Keratinocyte (primary cell): ENCODE measurements at places on chromosomes 1 and 21. TPM values are rescaled to one million over a fixed set of nuclear protein-coding genes. Genes with fewer than 3 reads are reported as not detected.

GRCh38 chr1:157495285-157495684, 57.0 kb downstream of the FCRL5 start:
- DNase-seq = no peak

- DNase-seq = no peak
Measured at GRCh38 chr1:56385314-56385713, 194.0 kb downstream of the PLPP3 start.

DNA sequence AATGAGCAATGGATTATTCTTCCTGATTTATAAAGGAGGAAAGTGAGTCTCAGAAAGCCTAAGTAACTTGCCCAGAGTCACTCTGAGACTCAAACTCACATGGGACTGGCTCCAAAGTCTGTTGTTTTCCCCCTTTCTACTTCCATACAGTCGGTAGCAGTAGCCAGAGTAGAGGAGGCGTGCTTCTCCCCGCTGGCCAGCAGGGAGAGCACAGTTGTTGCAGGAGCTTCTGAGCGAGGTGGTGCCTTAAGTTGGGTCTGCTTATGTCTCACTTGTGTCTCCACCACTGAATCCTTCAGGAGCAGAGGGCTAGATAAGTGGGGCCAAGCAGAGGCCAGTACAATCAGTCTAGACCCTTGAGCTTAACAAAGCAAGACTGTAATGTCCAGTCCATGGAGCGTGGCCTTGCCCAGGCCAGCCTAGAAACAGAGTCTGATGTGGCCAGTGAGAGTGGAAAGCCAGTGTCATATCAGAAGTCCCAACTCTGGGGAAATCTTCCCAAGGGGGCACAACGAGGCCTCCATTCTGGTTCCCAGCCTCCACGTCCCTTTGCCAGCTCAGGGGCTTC, 181.9 kb downstream of the ZSCAN20 start:
- no peak for DNase-seq

DNA sequence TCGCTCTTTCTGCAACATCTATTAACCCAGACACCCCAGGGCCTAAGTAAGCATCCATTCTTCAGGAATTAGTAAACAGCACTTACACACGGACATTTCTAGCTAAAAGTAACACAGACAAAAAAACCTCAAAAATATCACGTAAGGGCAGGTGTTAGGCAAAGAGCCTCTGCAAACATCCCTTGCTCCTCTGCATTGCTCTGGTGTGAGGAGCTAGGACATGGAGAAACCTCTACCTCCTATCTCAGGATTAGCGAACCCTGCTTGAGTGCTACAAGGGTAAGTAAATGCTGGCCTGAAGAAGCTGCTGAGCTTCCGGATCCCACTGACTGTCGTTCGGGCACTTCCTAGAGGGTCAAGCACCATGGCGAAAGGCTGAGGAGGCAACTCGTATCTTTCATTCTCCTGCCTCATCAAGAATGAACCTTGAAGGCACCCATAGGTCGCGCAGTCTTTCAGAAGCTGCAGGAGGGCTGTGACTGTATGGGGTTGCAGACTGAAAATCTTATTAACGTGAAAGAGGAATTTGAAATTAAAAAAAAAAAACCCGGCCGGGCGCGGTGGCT, 2.1 kb downstream of the PTGER3 start:
- DNase-seq = no peak

- peak; percentile 53 for DNase-seq
Measured at GRCh38 chr1:98388441-98388840, 273.1 kb upstream of the SNX7 start.

GRCh38 chr1:232620356-232620969, 9.5 kb downstream of the SIPA1L2 start:
- DNase-seq = no peak

GRCh38 chr1:9901148-9902059, 8.7 kb downstream of the CTNNBIP1 start:
- DNase-seq = no peak

DNA sequence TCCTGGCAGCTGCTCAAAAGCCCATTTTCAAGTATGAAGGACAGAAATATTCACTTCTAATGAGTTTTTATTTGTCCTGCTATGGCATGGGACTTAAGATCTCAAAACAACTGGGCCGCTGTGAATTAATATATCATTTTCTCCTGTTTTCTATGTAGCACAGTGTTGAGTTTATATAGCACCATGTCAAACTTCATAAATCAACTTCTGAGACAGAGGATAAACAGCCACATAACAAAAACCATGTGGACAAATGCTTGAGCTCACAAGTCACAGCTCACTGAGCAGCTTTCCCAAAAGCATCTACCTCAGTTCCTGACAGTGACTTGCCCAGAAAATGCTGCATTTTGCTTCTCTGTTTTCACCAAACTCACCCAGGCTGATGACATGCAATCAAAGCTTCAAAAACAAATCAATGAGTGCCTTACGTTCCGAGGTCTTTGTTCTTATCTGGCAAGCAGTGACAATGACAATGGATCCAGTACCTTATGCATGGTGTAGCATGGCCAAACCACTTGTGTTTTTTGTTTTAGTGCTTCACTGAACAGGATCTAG, 722.6 kb downstream of the LRRIQ3 start:
- DNase-seq = no peak

DNA sequence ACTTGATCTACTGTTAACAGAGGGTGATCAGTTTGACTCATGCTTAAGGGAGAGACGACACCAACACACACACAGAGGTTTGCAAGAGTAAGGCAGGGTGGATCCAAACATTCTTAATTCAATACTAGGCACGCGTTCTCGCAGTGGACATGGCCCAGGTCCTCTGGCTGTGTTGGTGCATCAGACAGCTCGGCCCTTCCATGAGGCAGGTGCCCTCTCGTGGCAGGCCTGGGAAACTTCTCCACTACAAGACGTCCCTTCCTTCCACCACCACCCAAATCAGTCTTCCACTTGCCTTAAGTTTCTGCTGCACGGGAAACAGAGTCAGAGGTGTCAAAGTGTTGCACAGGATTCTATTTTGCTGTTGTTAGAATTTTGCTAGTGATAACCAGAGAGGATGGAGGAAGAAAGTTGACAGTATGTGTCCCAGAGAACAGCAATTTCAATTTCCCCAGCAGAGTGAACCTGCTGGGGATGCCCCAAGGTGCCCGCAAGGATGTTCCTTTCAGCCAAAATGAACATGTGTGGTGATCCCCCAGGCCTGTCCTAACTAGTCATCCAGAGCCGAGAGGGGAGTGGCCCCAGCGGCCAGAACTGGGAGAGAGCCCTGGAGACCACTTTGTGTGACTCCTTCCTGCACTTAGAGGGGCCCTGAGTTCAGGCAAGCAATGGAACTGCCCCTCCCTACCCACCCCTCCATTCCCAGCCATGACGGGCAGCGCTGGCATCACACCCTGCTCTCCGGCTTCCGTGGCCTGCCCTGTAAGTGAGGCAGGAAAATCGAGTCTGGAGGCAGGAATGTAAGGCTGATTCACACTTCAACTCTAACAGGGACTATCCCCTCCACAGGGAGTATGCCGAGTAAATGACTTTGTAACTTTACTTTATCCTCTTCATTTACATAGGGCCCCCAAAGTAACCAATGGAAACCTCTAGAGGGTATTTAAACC, 34.8 kb downstream of the MX1 start:
- peak; percentile 25 for DNase-seq

GRCh38 chr1:109769330-109770078, 5.8 kb upstream of the EPS8L3 start:
- DNase-seq = no peak

GRCh38 chr1:6783936-6784559, 1.2 kb upstream of the CAMTA1 start:
- no peak for DNase-seq

CELA2A gene
- polyA plus RNA-seq = not detected in 3 replicates

NBPF20 gene
- polyA plus RNA-seq = 3.5 to 4.2 TPM (median 3.8 TPM) in 3 replicates

PGBD5 gene
- polyA plus RNA-seq = 0.28 to 2.1 TPM (median 0.31 TPM) in 3 replicates

WNT9A gene
- polyA plus RNA-seq = 1.7 to 2.5 TPM (median 2.3 TPM) in 3 replicates

DNM3 gene
- 1.6 to 2.0 TPM (median 1.9 TPM) in 3 replicates for polyA plus RNA-seq

CDCA8 gene
- polyA plus RNA-seq = 3.7 to 22.1 TPM (median 15.1 TPM) in 3 replicates

OR2L2 gene
- 0.03 TPM in 1 of 3 replicates, not detected in the others for polyA plus RNA-seq

PEF1 gene
- polyA plus RNA-seq = 72.2 to 107 TPM (median 90.1 TPM) in 3 replicates
